NCI-H1436 (cell line): ENCODE measurements at places on chromosomes 3 and 15.

DNA sequence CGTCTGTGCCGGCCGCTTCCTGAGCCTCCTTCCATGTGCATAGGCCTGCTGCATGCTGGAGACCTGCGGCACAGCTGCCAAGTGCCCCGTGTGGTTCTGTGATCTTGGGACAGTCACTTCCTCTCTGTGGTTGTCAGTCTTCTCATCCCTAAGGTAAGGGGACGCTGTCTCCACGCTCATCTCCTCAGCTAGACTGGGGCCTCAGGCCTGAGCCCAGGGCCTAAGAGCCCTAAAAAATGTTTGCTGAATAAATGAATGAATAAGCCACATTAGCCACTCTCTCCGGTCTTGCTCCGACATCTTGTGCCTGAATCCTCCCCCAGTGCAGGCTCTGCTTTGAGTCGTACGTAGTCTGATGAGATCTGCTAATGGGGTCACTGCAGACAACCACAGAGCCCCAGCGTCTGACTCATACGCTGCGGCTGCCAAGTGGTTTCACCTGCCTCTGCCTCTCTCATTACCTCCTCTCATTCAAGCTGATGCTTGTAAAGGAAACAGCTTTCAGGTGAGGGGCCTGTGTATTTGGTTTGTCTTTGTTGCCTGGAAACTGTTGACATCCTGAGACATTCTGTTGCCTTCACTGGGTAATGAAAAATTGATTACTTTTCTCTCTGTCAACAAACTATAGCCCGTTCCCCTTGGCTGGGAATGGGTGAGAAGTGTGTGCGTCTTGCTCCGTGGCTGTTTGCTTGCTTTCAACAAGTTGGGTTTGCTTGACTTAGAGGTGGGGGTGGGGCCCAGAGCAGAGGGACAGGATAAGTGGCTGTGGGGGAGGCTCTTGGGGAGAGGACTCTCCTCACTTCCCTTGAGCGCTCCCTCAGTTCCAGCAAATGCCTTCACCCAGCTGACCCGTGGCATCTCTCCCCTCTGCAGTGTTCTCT is 15.9 kb downstream of the RPLP1 start:
- DNase-seq = peak; percentile 94

DNA sequence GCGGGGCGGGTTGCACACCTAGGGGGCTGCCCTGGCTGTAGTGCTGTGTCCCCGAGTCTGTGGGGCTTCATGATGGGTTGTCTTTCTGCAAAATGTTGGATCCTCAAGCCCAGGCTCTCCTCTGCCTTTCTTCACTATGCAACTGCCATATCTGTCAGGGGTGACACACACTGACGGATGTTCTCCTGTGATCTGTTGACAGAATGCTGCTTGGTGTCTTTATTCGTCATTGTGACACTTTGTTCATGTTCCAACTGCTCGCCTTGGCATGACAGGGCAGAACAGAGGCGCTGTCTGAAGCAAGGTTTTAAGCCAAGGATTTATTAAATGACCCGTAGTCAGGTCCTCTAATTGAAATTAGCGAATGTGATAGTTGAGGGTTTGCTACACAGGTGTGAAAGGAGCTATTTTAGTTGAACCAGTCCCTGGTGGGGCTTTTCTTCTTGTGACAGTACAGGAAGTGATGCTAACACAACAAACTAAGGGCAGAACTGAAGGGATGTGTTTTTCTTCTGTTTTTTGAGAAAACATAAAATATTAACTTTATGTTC is 173.4 kb downstream of the MCTP2 start:
- DNase-seq = no peak

GRCh38 chr3:23172059-23172458 is 31.1 kb upstream of the UBE2E2 start:
- DNase-seq = no peak

DNA sequence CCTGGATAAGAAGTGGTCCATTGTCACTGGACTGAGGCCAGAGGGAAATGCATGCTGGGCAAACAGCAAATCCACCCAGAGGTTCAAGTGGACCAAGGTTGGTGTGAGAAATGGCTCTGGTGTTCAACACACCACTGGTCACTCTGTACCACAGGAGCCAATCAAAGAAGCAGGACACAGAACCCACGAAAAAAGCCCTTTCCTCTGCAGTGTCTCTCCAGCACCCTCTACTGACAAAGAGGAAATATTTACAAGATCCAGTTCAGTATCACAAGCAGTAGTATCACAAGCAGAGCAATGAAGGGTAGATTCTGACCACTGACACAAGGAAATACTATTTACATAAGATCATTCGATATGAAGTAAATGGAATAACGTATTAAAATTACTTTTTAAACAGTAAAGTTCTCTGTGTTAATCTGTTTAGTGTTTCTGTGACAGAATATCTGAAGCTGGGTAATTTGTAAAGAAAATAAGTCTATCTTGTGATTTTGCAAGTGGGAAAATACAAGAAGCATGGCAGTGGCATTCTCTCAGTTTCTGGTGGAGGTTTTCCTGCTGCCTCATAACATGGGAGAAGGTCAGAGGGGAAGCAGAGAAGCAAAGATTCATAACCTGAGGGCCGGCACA is 390.7 kb downstream of the EFHB start:
- DNase-seq = peak; percentile 9

- DNase-seq = no peak
These were observed 58.4 kb downstream of the RPL39L start for GRCh38 chr3:187080799-187081450.

GRCh38 chr3:57794951-57795350 is 38.8 kb downstream of the SLMAP start:
- no peak for DNase-seq
